ENCODE measurements at places on chromosomes 6 and 20.

- DNase-seq, result no peak
These were observed 29.4 kb downstream of the PPP1R16B start for GRCh38 chr20:38834868-38835267.

- DNase-seq, result peak; percentile 17
These were observed at the start of gene C6orf62 for GRCh38 chr6:24719125-24719971. C6orf62 (minus strand) TSS chr6:24719154; CDS start chr6:24718668, 486 bp downstream.

GRCh38 chr6:101113468-101114260 lies 232.5 kb upstream of the ASCC3 start:
- DNase-seq, result no peak

DNA sequence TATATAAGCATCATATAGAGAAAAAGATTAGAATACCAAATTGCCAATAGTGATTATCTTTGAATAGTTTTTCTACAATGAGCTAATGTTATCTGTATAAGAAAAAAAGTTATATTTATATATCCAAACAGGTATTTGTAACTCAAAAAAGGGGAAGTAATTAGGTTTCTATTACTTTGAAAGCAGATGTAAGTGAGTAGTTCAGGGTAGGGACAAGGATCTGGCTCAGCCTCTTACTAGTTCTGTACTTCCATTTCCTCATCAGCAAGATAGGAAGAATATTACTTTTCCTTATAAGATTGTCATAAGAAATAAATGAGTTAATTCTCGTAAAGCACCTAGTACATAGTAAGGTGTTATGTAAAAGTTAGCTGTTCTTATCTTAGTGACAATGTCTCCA lies 32.2 kb downstream of the AHI1 start:
- no peak for DNase-seq

GRCh38 chr6:44183783-44184182 lies 25.2 kb downstream of the CAPN11 start:
- no peak for DNase-seq

- no peak for DNase-seq
These were observed 6.3 kb upstream of the WFDC13 start for GRCh38 chr20:45695496-45695895.

DNA sequence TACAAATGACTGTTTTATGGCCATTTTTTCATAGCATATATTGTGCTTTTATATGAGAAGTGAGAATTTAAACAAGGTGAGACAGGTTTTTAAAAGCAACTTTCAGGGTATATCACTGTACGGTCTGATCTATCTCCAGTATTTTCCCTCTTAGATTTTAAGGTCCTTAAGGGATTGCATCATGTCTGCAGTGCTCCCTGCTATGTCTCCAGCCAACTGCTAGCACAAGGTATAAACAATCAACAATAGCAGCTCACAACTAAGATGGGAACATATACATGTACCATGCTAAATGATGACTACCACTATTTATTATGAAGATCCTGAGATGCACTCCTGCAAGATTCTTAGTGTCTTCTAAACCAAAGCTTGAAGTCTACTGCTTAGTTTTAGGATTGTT lies 7.2 kb downstream of the FUCA2 start:
- DNase-seq, result no peak

GRCh38 chr6:44712353-44713111 lies 325.0 kb downstream of the CDC5L start:
- DNase-seq, result no peak

DNA sequence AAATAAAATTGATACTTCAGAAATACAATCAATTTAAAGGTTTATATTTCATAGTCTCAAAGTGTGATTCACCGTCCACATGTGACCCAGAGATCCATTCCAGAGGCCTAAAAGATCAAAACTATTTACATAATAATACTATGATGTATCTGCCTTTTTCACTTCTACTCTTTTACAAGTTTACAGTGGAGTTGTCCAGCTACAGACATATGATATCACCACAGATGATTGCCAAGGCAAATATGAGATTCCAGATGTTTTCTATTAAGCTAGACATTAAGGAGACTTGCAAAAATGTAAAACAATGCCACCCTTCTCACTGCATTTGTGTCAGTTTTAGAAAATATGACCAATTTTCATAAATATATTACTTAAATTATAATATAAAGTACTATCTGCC lies 443.7 kb downstream of the GJA1 start:
- DNase-seq, result no peak

GRCh38 chr6:43933148-43933885 lies 163.3 kb downstream of the VEGFA start:
- DNase-seq, result no peak
